ENCODE measurements at places on chromosomes 3 and 15.
A peak's percentile ranks its signal among the peaks of the same experiment; 100 is the strongest.

DNA sequence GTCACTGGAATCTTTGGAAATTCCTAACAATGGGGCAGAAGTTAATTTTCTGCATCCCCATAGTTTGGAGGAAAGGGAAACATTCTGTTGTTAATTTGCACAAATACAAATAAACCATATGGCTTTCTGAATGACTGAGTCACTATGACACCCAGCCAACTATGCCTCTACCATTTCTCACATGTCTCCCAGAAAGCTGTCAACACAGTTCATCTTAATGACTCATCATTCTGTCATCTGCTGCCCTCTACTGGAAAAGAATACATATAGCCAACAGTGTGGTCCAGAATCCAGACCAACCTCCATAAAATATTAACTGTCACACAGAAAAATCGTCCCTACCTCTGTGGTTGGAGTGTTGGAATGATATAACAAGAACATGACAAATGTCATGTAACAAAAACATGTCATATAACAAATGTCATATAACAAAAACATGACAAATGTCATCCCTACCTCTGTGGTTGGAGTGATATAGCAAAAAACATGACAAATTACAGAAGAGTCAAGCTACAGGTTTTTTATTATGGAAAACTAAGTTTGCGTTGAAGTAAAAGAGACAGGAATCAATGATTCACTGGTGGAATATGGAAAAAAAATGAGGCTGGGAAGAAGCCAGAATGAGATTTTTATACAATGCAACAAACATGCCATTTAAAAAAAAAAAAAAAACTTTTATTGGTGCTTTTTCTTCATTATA, 47.7 kb upstream of the GYG1 start:
- DNase-seq: peak; percentile 74

DNA sequence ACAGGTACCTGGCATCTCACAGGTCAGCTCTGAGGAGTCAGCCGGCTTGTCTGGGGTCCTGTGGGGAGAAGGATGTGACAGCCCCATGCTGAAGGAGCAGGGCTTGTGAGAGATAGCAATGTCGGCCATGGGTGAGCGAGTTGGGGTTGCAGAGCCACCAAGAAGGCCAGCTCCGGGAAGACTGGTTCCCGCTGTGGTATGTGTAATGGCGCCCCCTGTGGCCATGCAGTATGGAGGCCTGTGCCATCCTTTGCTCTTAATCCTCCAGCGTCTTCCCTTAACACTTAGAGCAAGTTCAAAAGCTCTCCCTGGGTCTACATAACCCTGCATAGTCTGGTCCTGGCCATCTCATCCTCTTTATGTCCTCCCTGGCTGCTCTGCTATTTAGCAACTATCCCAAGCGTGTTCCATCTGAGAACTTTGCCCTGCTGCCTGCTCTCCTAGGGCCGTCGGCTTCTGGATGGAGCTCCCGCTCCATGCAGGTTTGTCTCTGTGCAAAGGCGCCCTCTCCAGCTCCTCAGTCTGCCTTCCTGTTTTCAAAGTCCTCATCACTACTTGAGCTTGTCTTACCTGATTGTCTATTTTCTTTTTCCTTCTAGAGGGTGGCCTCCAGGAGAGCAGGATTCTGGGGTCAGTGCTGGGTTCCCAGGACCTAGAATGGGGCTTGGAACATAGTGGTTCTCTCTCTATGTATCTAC, 40.8 kb upstream of the IQCF6 start:
- DNase-seq: no peak

DNA sequence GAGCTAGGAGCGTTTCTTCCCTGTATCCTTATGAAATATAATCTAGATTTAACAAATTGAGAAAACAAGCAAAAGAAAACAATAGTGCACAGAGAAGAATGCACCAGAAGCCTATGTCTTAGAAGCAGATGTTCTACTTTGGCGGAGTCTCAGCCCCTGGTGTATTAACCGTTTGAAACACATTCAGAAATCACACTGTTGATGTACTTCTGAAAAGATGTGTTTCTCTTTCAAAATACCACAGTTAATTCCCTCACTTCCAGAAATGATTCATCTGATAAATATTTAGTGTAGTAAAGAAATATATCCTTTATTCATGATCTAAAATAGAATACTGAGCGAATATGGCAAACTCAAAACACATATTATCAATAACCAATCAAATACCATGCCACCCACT, 77.7 kb downstream of the CBLB start:
- DNase-seq: no peak

DNA sequence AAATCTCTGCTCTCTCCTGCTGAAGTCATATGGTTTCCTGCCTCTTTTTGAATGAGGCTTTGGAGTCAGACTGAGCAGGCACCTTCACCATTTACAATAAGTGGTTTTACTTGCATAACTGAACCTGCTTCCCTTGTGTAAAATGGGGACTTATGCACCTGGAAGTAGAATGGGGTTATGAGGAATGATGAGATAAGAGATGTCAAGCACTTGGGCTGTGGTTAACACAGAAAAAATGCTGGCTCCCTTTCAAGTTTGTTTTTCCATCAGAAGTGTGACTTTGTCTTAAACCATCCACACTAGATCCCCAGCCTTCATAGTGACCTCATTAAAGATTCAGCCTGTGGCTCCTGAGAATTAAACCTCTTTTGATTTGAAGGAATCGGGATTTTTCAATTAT, 5.2 kb downstream of the EXOSC7 start:
- DNase-seq: no peak

- no peak for DNase-seq
Observed at GRCh38 chr3:54863366-54863765, 64.5 kb downstream of the LRTM1 start.

DNA sequence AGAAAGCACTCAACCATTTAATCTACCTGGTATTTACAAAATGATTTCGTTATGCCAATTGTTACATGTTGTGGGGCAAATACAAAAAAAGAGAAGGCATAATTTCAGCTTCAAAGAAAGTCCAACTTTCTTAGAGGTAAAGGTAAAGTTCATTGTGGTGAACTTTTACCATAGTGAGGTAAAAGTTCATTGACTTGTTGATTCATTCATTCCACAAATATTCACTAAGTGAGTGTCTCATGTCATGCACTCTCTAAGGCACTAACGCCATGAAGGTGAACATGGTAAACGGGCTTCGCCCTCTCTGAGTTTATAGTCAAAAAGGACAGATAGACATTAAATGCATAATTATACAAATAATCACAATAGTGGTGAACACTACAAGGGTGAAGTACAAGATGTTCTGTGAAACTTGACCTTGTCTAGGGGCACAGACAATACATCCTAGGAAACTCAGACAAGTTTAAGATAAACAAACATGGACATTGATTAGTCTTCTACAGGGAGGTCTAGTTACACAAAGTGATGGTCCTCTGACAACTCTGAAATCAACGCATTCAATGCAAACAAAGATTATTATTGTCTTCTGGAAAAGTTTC, 378.6 kb downstream of the MAGI1 start:
- no peak for DNase-seq

- DNase-seq: peak; percentile 12
Observed at GRCh38 chr3:137709011-137709601, 55.0 kb upstream of the SOX14 start.

GRCh38 chr15:94366781-94367180, 135.4 kb downstream of the MCTP2 start:
- no peak for DNase-seq

DNA sequence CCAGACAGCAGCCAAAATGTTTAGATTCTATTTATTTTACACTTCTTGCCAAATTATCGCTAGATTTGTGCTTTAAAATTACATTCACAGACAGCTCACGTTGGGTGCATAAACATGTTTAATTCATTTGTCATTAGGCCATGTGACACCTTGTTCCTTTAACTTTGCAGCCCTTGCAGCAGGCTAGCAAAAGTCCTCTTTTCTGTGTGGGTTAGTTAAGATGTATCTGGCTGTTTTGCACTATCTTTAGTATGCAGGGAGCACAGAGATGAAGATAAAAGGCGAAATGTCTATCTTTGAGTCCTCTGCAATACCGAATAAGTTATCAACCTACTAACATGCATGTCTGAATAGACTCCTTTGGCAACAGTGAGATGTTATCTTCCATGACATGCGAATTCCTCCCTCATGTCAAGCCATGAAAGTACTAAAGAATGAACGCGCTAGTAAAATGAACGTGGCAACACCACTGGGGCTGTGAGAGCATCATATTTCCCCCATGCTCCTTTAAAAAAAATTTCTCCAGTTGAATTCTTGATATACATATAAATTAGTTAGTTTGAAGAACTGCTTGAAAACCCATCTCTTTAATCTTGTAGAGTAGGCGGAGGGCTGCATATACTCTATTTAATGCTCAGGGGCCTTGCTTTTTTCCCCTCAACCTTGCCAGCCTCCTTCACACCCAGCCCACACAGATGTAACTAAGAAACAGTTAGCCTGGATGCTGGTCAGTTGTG, 620.4 kb upstream of the NR2F2 start:
- no peak for DNase-seq

DNA sequence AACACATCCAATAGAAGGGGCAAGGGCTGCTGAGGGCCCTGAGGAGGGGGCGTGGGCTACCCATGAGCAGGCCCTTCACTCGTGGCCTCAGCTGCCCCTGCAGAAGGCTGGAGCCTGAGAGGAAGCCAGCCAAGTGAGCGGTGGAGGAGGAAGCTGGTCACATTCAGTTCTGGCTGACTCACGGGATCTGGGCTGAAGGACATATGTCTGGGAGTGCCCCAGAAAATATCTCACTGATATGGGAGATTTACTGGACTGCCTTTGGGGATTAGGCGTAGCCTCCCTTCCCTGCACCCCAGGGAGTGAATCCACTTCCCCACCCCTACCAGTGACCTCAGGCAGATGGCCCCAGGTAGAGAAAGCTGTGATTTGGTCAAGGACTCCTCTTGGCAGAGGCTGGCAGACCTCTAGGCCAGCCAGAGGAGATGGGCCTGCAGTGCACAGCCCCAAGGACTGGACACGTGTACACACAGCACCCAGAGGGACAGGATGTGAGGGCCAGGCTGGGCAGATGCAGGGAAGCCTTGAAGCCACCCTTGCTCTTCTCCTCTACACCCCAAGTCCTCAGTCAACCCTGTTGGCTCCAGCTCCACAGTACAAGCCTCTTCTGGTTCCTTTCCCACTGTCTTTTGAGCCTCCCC, 14.2 kb upstream of the ANKDD1A start:
- DNase-seq: no peak

GRCh38 chr3:85481411-85482212, 522.8 kb downstream of the CADM2 start:
- no peak for DNase-seq

DNA sequence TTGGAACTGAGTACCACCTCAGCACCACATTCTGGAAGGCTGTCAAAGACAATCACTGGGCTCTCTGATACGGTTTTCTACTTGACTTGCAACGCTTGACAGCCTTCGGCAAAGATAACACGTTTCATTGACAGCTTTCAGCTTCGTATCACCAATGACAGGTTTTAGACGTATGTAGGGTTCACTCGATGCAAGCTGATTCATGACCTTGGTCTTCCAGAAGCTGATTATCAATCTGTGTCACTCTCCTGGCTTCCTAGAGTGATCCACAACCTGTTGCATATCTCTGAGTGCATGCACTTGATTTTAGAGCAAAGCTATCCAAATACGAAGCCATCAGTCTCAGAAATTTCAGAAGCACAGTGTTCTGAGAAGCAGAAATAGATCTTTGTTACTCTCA, 381.6 kb downstream of the FEZF2 start:
- DNase-seq: no peak

- peak; percentile 53 for DNase-seq
Observed at GRCh38 chr3:186589856-186590579, 19.5 kb downstream of the DNAJB11 start.

DNA sequence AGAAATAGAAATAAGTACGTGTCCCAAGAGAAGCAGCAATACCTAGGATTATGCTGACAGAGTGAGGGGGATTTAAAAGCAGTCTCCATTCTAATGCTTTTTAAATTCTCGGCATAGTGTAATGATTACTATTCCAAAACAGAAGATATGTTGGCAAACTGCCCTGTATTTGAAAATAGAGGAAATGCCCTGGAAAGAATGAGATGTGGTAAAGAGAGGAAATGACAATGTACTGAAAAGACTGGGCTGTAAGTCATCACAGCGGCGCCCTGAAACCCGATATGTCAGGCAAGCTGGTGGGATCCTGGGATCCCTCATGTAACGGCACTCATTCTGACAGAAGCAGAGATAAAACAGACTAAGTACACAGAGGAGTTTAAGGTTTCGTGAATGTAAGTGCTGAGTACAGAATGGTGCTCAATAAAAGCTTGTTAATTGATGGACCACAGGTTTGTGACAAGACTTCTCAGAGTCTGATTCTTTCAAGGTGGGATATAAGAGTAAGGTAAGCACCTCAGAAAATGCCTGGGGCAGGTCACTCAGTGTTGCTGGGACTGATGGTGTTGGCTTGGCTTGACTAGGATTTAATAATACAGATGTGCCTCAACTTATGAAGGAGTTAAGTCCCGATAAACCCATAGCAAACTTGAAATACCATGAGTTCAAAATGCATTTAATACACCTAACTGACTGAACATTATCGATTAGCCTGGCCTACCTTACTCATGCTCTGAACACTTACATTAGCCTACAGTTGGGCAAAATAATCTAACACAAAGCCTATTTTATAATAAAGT, 91.4 kb downstream of the NFKBIZ start:
- peak; percentile 8 for DNase-seq
